ENCODE measurements at places on chromosomes 7 and 10.

DNA sequence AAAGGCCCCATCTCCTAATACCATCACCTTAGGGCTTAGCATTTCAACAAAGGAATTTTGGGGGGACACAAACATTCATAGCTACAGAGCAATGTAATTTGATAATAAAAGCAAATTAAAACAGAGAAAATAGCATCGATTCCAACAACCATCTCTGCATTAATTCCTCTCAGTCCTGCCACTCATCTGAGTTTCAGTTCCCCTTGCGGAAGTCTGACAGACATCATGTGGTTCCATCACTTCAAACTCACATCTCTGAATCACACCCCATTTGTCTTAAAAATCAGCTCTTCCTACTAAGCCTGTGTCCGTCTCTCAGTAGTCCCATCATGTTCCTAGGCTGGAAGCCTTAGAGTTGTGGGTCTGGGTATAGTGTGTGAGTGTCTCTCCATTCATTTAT lies 3.6 kb downstream of the ADCK2 start:
- DNase-seq = no peak

GRCh38 chr10:63466144-63466935 lies 563 bp upstream of the JMJD1C start:
- DNase-seq = no peak

DNA sequence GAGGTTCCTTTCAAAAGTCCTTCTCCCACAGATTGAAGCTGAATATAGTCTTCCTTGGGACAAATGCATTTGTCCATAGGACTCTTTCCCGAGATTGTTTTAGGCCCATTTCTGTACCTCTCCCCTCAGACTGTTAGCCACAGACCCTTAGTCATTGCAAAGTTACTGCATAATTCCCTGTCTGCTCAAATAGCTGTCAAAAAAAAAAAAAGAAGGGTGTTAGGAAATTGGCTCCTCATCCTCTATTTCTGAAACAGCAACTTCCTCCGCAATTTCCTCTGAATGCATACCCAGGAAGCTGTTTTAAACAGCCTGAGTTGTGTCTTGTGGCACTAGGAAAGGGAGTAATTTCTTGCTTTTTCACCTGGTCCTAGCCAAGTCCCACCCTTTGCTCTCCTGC lies 5.4 kb downstream of the LRRC4 start:
- no peak for DNase-seq

DNA sequence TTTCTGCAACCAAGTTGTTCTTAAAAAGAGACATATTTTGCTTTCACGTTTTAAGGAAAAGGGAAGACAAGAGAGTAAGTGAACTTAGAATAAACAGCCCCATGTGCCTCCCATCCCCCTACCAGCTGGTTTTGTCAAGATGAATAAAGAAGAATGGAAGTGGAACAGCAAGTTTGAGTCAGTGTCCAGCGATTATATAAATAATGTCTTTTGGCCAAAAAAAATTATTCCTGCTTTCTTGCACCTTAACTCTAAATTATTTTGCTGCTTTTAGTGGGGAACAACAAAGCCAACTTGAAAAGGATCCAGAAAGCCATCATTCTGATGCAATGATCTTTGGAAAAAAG lies 82.4 kb upstream of the TRIL start:
- no peak for DNase-seq

- no peak for DNase-seq
Measured at GRCh38 chr7:79281426-79281825, 172.0 kb downstream of the MAGI2 start.

GRCh38 chr10:93384006-93384405 lies 98.1 kb downstream of the MYOF start:
- DNase-seq = no peak

- DNase-seq = no peak
Measured at GRCh38 chr7:138527746-138528223, 67.7 kb downstream of the TRIM24 start.

DNA sequence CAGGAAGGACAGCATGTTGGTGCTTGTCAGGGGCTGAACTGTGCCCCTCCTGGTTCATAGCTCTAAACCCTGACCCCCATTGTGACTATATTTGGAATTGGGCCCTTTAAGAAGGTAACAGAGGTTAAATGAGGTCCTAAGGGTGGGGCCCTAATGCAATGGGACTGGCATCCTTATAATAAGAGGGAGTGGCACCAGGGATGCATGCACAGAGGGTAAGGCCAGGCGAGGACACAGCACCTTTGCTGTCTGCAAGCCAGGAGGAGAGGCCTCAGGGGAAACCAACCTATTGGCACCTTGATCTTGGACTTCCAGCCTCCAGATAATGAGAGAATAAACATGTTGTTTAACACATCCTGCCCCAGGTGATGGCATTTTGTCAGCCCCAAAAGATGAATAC lies 61.3 kb upstream of the EBF3 start:
- DNase-seq = no peak

- DNase-seq = no peak
Measured at GRCh38 chr7:1168422-1168821, 8.4 kb upstream of the ZFAND2A start.

- DNase-seq = no peak
Measured at GRCh38 chr7:23685731-23686130, 5.7 kb downstream of the FAM221A start.

- DNase-seq = no peak
Measured at GRCh38 chr7:31991846-31992245, 78.4 kb downstream of the PDE1C start.

DNA sequence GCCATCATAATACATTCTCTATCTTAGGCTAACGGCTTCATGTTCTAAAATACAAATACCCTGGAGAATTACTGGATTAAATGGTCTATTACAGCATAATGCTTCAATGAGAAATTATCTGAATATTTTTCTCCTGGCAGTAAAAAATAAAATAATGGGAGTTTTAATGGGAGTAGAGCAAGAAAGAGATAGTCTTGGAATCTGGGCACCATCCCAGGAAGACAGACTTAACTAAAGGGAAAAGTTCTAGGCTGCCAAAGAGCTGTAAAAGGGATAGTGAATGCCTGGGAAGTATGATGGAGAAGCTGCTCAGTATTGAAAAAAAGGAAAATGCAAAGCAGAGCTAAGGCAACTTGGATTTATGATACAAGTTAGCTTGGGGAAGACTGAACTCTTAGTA lies 12.1 kb upstream of the SYPL1 start:
- DNase-seq = no peak

GRCh38 chr7:149289856-149290255 lies 27.9 kb downstream of the ZNF783 start:
- DNase-seq = no peak

- no peak for DNase-seq
Measured at GRCh38 chr10:32055478-32056135, 618 bp downstream of the KIF5B start.

- DNase-seq = no peak
Measured at GRCh38 chr10:88209837-88210561, 346.6 kb downstream of the PTEN start.

GRCh38 chr7:89780291-89780690 lies 374.0 kb upstream of the STEAP1 start:
- DNase-seq = no peak

DNA sequence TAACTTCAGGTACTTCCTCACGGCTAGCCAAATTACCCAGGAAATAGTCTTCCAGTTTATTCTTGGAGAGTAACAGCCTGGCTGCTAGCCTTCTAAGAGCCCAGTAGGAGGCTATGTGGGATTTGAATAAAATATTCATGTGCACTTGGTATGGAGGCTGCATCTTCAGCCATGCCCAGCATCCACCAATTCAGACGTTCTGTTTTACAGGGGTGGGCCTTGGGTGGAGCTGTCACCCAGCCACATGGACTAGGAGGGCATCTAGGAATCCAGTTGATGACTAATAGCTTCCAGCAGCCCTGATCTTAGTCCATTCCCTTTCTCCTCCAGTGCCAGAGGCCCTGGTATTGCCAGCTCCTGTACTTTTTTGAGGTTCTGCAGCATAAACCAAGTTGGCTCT lies 66.3 kb upstream of the ZRANB1 start:
- DNase-seq = no peak

- DNase-seq = no peak
Measured at GRCh38 chr7:47937711-47938573, 10.3 kb downstream of the PKD1L1 start.

- no peak for DNase-seq
Measured at GRCh38 chr7:15199482-15199881, 296.9 kb upstream of the DGKB start.

DNA sequence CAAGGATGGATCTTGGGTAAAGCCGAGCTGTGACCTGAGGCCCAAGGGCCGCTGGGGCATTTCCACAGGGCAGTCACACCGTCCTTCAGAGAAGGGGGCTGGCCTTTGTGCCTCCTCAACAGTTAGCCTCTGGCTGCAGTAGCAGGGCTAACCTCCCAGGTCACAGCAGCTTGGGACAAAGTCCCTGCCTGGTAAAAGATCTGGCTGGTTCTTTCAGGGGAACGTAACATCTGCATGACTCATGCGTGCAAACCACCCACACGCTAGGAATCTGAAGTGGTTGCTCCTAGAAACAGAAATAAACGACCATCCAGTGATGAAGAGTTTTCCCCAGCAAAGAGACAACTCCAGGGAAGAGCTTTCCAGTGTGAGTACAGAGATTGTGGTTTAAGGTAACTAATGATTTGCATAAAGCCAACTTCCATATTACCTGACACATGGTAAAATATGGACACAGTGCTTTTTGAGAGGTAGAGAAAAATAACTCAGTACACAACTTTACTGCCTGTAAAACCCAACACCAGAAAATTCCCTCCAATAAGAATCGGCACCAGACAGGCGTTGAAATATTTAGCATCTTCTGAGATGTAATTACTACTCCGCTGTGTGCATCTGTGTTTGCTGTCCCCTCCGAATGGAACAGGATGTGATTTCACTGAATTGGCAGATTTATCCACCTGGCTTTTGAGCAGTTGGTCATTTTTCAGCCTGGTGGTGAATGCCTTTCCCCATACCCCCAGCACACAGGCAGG lies 84.9 kb upstream of the ADRB1 start:
- no peak for DNase-seq

DNA sequence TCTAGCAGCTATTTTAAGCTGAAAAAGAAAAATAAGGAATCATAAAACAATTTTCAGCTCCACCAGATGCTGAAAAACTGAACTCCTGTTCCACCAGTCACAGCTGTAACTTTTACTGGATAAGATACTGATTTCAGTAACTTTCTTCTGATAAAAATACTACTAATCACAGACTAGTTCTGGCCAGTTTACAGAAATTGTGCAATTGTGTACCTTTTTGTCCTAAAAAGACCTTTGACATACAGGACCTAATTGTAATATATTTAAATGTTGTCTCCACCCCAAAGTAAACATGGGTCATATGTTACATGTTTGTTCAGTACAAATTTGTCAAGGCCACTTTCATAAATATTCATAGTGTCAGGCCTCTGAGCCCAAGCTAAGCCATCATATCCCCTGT lies 27.1 kb upstream of the PIP start:
- no peak for DNase-seq

GRCh38 chr7:23514755-23515154 lies 17.0 kb downstream of the TRA2A start:
- DNase-seq = no peak

DNA sequence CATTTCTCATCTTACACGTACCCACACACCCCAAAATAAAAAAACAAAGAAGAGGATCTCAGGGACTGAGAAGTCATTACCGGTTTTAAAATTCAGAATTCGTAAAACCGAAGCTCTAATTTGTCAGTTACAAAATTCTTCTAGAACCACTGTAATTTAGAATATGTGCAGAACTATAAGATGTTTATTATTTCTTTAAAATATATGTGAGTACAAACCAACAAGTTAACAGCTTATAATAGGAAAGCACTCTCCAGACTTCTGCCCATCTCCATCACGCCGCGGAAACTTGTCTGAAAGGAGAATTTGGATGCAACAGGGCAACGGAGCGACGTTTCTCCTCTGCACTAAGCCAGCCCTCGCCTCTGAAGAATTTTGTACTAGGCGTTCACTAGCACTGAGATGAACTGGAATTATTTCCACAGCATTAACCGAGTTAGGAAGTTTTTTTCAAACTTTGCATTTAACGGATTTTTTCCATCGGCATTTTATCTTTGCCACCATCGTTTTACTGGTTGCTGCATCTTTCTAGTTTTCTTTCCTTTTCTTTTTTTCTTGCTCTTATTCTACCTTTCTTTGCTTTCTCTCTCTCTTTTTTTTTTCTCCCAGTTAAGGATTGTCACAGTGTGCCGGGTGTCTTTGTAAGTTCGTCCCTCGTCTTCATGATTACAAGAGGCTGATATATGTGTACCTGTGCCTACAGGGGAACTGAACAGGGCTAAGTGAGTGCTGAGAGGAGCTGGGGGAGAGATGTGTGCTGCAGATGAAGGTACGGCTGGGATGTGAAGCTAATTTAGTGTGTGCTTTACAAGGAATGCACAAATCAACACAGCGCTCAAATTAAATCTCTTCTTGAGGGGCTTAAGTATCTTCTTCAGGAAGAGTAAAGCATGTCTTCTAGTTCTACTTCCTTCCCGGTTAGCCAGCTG lies 295.9 kb upstream of the NFE2L3 start:
- DNase-seq = no peak

- no peak for DNase-seq
Measured at GRCh38 chr10:9951481-9952257, 1066.0 kb upstream of the CELF2 start.

DNA sequence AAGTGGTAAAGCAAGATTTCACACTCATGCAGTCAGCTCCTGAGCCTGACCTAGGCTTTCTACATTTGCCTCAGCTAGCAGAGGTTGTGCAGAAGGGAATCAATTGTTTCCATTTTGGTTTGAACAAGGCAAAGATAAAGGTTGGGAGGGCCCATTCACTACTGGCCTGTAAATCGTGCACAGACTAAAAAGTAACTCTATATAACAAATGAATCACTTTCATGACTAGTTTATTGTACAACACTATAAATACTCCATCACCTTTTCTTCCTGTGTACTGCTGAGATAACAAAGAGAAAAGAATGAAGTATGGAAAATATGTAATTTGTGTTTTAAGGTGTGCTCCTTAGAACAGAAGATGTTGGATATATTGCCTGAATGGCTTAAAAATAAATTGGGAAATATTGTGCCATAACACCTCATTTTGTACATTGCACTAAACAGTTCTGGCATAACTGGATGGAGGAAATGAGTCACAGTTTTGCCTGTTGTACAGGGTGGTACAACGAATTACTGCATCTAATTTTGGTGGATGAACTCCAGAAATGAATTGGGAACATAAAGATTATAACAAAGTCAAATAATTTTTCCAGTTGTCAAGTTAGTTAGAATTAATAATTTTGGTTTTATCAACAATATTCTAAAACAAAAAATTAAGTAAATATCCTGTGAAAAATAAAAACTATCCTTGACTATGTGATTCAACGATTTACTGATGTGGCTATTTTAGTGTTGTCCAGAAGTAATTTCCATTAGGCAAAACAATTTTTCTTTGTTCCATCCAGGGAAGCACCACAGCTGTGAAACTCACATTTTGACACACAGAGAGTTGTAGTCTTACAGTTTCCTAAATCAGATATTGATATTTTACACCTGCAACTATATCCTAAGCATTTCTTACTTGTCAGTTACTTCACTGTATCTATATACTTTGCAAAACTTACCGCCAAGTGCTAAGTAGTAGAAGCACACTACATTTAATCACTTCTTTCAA lies 18.0 kb downstream of the SEMA3C start:
- DNase-seq = no peak

- no peak for DNase-seq
Measured at GRCh38 chr7:148722340-148723165, 23.9 kb downstream of the CUL1 start.

- no peak for DNase-seq
Measured at GRCh38 chr7:90879924-90880323, 283.8 kb downstream of the CDK14 start.

- no peak for DNase-seq
Measured at GRCh38 chr7:66043681-66044497, 31.7 kb upstream of the ASL start.

Measured in stimulated activated CD8-positive, alpha-beta memory T cell treated with anti-CD3 and anti-CD28 coated beads, Interleukin-15, amount 100 ng/mL, for 4 hours (primary cell).